ENCODE measurements at places on chromosomes 2 and 18.

- DNase-seq: no peak
Observed at GRCh38 chr2:63680455-63680854, 91.7 kb downstream of the MDH1 start.

GRCh38 chr2:23760736-23761135 is 166.2 kb downstream of the ATAD2B start:
- no peak for DNase-seq

- peak; percentile 16 for DNase-seq
Observed at GRCh38 chr18:36176711-36177110, 10.6 kb upstream of the MOCOS start.

DNA sequence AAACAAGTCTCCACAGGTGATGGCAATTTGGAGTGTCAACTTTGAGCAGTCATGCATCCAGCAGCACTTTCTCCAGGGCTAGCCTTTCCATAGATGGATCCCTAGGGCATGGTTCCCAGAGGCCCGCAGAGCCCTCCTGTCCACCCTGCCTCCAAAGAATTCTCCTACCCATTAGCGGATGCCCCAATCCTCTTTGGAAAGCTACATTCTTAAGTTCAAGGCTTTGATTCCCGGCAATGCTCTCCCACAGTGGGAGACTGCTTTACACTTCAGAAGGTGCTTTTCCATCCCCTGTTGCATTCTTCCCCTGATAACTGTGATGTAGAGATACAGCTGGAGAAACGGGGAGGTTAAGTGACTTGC is 61.3 kb downstream of the ACAA2 start:
- DNase-seq: no peak

- DNase-seq: peak; percentile 13
Observed at GRCh38 chr2:101501443-101501842, 26.5 kb upstream of the RFX8 start.
